Posterior vena cava (tissue), 2 donors: ENCODE measurements at places on chromosomes 13 and 19. TPM values are rescaled to one million over a fixed set of nuclear protein-coding genes. Genes with fewer than 3 reads are reported as not detected.

Gene OLFM2
- 4.0 TPM for total RNA-seq

Gene LYPD5
- total RNA-seq, result 4.0 TPM

Gene HIPK4
- total RNA-seq, result not detected

Gene IL12RB1
- 2.3 TPM for total RNA-seq

Gene NXNL1
- not detected for total RNA-seq

Gene NPHS1
- total RNA-seq, result not detected

Gene CCDC97
- 17.5 TPM for total RNA-seq

Gene ELAVL1
- 49.9 TPM for total RNA-seq

Gene CD209
- total RNA-seq, result 13.4 TPM

Gene CLEC11A
- 12.5 TPM for total RNA-seq

Gene RXFP2
- total RNA-seq, result not detected

Gene FUT3
- total RNA-seq, result not detected

Gene DCUN1D2
- 16.9 TPM for total RNA-seq

Gene SIGLEC9
- 12.6 TPM for total RNA-seq

Gene ATP4A
- not detected for total RNA-seq

Gene OXGR1
- total RNA-seq, result 0.95 TPM

Gene FPR3
- total RNA-seq, result 14.5 TPM

Gene RB1
- 33.3 TPM for total RNA-seq

Gene LILRB1
- 4.7 TPM for total RNA-seq
